ENCODE measurements at places on chromosomes 1 and 21. TPM values are rescaled to one million over a fixed set of nuclear protein-coding genes. Genes with fewer than 3 reads are reported as not detected.

Gene ATP1A2
- total RNA-seq, result 131 TPM

Gene OR6N2
- total RNA-seq, result not detected

Gene PRAMEF13
- not detected for total RNA-seq

Gene GSTM3
- 91.3 TPM for total RNA-seq

Gene SLC16A4
- 5.8 TPM for total RNA-seq

Gene OR6N1
- not detected for total RNA-seq

All from diencephalon (tissue), 1 donor.